Stimulated activated effector memory CD8-positive, alpha-beta T cell treated with anti-CD3 and anti-CD28 coated beads, Interleukin-12 subunit alpha, Interleukin-12 subunit beta, amount 100 ng/mL, for 72 hours (primary cell): ENCODE measurements at places on chromosomes 2 and 18.

DNA sequence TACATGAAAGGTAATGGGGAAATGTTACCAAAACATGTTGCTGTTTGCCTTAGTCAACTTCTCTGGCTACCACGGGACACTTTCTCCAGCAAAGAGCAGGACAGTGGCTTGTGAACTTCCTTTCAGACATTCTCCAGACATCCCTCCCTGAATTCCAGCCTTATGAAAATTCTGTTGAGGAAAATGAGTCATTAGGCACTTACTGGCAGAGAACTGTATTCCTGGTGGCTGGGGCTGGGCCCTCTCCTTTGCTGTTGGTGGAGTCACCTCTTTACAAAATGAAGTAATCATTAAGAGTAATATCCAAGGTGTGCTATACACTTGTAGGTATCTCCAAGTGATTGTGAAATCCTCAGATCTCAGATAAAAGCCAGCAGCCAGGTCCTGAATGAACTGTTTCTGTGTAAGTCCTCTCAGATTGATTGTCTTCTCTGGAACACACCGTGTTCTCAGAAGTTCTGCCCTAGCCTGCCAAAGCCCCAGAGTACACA lies 1.3 kb upstream of the FAP start:
- DNase-seq: no peak

- no peak for DNase-seq
These were observed 53.2 kb upstream of the GPR45 start for GRCh38 chr2:105188343-105188742.

- no peak for DNase-seq
These were observed 498.4 kb downstream of the STK39 start for GRCh38 chr2:167749016-167749415.

DNA sequence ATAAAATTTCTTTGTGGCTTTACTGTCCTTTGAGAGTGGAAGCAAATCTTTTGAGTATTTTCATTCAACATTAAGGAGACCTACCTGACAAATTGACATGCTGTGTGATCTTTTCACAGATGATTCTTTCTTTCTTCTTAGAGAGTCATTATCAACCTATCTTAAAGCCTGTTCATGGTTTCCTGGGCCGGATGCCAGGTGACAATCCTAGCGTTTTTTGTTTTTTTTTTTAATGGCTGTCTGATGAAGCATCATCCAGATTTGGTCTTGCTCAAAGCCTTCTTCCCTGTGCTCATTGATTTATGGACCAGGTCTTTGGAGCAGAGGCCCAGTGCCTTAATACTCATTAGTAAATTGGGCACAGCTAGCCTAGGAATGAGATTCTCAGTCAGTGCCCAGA lies 9.8 kb upstream of the MGAT5 start:
- DNase-seq: no peak

- no peak for DNase-seq
These were observed 1.7 kb downstream of the SYT4 start for GRCh38 chr18:43275546-43275945.

DNA sequence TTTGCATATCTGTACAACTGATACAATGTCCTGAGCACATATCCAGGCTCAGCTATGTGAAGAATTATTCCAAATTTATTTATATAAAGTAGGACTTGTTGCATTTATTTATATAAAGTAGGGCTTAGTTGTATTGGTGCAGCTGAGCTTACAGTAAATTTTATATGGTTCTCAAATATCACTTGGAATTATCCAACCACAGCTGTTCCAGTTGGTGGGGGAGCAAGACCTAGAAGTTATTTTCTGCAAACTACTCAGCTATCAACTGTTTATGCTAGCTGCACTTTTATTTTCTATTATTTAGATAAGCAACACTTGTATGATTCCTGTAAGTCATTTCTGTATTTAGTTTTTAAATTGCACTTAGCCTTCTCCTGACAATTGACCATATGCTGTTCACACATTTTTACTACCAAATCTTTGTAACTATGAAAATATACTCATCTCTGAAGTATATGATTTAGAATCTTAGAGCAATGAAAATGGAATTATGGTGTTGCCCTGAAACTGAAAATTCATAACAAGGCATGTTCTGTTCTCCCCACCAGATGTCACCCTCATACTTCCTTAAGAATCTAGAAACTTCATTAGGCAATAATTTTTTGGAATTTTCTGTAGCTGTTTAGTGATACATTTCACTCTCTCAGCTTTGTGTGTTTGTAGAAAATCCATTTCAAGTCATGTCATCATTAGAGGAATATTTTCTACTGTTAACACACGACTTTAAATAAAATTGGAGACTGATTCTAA lies 157.0 kb upstream of the CBLN2 start:
- DNase-seq: no peak

- no peak for DNase-seq
These were observed 138.1 kb downstream of the B3GNT2 start for GRCh38 chr2:62334009-62334408.

DNA sequence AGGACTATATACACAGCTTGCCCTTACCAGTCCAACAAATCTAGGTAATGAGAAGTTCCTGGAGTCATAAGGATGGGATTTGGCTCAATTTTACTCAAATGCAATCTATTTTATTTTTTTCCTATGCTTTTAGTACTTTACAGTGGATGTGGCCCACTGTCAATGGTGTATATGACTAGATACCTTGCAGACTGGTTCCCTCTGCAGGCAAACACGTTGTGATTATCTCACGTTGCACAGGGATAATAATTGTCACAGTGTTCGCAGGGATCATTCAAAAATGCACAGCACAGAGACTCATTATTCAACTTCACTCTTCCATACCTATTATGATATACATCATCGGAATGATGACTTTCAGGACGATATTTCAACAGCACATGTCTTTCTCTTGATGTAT lies 359.7 kb downstream of the MBD2 start:
- no peak for DNase-seq

GRCh38 chr18:55869556-55870501 lies 281.8 kb upstream of the TCF4 start:
- DNase-seq: no peak

- no peak for DNase-seq
These were observed 104.3 kb downstream of the ARL6IP6 start for GRCh38 chr2:152822676-152823075.

GRCh38 chr2:181655519-181655918 lies 1.4 kb downstream of the CERKL start:
- no peak for DNase-seq

- DNase-seq: no peak
These were observed 58.2 kb downstream of the COPS8 start for GRCh38 chr2:237143676-237144440.
